T-helper 1 cell (primary cell): ENCODE measurements at places on chromosomes 7 and 10.

DNA sequence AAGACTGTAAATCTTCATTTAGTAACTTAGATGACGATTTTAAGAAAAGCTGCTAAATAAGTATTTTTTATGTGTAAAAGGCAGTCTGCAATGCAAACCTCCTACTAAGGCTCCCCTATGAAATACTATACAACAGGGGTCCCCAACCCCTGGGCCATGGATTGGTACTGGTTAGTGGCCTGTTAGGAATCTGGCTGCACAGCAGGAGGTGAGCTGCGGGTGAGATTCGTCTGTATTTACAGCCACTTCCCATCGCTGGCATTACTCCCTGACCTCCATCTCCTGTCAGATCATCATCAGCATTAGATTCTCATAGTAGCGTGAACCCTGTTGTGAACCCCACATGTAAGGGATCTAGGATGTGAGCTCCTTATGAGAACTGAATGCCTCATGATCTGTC, 580.4 kb downstream of the MAGI2 start:
- no peak for DNase-seq

DNA sequence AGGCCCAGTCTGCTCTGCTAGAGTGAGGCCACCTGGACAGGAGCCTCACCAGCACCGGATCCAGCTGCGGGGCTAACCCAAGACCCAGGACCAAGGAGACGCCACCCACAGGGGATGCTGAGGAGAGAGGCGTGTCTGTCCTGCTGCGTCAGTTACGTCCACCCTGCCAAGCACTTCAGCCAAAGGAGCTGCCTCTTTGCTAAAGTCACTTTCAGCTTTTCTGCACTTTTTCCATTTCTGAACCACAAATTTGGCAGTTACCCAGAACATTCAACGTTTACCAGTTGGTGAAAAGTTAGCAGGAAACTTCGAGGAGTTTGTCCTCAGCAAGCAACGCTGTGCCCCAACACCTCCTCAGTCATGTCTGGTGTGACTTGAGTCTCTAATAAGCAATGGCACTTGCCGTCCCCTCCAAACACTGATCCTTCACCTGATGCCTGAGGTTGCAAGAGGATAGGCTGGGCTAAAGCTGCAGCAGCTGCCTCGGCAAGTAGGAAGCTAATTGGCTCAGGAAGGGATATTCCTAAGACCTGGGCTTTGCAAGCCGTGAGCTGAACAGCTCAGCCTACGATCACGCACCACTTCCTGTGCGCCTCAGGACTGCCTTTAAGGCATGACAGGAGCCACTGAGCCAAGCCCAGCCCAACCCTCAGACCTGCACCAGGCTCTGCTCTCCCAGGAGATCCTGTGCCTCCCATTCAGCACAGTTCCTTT, 40.1 kb downstream of the KCNH2 start:
- peak; percentile 8 for DNase-seq

GRCh38 chr7:154903083-154903731, 99.7 kb downstream of the PAXIP1 start:
- DNase-seq = no peak

DNA sequence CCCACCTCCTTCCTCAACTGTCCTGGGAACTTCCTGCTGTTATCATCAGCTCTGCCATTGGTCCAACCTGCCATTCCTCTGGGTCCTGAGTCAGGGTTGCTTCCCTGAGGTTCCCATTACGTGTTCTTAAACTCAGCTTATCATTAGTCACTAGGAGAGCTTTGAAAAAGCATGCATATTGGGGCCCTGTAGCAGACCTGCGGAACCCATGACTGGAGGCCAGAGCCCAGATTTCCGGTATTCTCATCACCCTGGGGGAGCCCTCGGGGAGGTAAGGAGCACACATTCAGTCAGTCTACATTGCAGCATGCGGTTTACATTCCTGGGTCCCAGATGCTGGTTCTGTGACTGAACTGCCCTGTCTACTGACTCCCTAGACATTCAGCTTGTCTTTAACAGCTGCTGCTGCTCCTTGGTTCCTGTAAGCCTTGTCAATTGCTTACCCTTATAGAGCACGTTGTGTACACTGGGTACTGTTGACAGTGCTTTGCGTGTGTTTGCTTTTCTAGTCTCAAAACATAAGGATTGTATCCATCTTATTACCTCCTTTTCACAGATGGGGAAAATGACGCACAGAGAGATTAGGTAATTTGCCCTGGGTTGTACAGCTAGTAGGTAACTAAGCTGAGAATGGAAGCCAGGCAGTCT, 12.8 kb downstream of the CDHR3 start:
- no peak for DNase-seq

DNA sequence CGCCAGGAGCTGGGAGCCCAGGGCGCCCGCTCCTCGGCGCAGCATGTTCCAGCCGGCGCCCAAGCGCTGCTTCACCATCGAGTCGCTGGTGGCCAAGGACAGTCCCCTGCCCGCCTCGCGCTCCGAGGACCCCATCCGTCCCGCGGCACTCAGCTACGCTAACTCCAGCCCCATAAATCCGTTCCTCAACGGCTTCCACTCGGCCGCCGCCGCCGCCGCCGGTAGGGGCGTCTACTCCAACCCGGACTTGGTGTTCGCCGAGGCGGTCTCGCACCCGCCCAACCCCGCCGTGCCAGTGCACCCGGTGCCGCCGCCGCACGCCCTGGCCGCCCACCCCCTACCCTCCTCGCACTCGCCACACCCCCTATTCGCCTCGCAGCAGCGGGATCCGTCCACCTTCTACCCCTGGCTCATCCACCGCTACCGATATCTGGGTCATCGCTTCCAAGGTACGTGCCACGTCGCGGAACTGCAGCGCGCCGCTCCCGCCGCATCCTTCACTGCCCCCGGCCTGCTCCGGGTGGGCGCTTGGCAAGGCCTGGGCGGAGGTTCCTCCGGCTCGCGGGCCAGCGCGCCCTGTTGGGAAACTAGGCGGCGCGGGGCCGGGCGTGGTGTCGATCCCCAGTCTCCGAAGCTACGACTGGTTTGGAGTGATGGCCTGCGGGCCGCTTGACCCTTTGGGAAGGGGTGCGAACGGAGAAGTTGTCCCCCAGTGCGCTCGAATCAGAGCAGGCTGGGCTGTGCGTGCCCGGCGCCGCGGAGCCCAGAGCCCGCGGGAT, 868 bp downstream of the EMX2 start:
- DNase-seq = no peak
